Stimulated activated CD8-positive, alpha-beta memory T cell treated with anti-CD3 and anti-CD28 coated beads, Interleukin-2, amount 100 ng/mL, for 1 hour (primary cell): ENCODE measurements at places on chromosomes 6 and 20.

DNA sequence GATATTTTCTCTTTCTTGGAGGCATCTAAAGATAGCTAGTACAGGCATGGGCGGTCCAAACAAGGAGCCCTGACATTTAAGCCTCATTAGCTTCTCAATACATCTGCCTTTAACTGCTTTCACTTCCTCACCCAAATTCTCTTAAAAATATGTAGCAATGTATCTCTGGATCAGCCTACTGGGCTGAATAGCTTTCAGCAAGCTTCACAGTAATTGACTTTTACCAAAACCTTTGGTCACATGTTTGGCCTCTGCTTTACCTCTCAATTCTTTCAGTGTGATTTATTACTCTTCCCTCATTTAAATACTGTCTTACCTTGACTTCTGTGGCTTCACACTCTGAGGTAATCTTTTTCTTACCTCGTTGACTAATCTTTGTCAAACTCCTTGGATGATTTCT is 1618.1 kb downstream of the GRIK2 start:
- DNase-seq: no peak

DNA sequence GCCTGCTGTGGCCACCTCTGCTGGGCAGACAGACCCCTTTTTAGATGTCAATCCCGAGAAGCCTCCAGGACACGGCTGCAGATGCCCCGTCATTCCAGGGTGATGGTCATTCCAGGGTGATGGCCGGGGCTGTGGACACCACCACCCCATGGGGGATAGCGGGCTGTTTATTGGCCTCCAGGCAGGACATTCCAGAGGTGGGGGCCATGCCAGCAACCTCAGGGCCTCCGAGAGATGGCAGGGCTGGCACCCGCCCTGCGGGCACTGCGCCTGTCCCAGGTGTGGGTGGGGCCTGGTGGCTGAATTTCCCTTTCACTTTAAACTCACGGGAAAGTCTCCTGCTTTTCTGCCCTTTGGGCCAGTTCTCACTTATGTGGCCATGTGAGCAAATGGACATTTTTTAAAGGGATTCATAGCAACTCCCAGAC is 14.5 kb downstream of the COL9A3 start:
- DNase-seq: no peak

GRCh38 chr20:62984666-62985443 is 21.9 kb downstream of the BHLHE23 start:
- no peak for DNase-seq

DNA sequence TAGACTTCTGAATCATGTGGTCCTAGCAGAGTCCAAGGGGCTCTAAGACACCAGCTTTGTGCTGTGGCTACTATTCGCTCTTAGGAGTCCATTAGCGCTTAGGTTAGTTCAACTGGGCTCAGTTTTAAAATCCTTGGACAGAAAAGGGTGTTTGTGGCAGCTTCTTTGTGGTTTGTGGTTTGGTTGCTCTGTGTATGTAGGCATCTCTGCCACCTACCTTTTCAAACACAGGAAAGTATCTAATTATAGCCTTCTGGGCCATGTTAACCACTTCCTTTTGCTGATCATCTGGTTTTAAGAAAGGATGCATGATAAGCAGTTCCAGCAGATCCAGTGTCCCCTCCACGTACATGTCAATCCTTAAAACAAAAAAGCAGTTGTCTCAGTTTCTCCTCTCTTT is 10.8 kb downstream of the GSTA4 start:
- DNase-seq: no peak

DNA sequence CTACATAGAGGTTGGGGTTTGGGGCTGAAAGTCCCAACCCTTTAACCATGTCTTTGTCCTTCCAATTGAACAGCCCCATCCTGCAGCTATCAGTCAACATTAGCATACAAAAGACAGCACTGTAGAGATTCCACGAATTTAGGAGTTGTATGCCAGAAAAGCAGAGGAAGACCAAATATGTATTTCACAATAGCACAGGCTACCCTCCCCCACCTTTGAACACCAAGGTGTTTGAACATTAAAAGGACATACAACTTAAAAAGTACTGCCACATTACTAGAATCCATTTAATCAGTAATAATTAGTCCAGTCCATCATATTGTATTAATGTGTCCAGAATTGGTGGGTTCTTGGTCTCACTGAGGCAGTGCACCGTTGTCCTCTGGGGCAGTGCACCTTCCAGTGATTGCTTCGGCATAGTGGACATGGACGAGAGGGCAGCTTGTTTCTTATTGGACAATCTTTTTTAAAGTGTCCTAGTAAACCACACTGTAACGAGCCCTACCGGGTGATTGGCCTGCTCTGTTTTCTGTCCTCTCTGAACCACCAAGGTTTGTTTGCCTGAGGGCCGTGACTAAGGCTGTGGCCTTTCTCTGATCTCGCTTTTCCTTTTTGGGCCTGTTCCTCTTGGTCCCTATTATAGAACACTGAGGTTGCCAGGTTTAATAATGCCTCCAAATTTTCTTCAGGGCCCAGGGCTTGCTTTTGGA is 36.4 kb downstream of the GSTA4 start:
- DNase-seq: no peak

GRCh38 chr6:67757465-67758033 is 877.5 kb upstream of the ADGRB3 start:
- DNase-seq: no peak

DNA sequence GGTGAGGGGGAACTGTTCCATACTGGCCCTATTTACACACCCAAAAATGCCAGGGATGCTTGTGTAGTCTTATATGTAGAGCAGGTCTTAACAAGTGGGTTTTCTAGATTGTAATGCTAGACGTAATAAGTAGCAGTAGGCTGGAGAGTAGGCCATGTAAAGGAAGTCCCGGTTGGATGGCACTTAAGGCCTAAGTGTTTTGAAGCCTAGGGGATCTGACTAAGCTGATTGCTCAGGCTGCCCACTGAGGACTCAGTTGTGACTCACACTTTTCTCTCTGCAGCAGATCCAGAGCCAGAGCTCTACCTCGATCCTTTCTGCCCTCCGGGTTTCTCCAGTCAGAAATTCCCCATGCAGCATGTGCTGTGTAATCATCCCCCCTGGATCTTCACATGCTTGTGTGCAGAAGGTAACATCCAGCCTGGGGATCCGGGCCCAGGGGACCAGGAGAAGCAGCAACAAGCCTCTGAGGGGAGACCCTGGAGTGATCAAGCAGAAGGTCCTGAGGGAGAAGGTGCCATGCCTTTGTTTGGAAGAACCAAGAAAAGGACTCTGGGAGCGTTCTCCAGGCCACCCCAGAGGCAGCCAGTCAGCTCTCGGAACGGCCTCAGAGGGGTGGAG is 26.6 kb downstream of the ZNF133 start:
- DNase-seq: no peak

- no peak for DNase-seq
These were observed 15.0 kb upstream of the PKHD1 start for GRCh38 chr6:52102405-52102804.

DNA sequence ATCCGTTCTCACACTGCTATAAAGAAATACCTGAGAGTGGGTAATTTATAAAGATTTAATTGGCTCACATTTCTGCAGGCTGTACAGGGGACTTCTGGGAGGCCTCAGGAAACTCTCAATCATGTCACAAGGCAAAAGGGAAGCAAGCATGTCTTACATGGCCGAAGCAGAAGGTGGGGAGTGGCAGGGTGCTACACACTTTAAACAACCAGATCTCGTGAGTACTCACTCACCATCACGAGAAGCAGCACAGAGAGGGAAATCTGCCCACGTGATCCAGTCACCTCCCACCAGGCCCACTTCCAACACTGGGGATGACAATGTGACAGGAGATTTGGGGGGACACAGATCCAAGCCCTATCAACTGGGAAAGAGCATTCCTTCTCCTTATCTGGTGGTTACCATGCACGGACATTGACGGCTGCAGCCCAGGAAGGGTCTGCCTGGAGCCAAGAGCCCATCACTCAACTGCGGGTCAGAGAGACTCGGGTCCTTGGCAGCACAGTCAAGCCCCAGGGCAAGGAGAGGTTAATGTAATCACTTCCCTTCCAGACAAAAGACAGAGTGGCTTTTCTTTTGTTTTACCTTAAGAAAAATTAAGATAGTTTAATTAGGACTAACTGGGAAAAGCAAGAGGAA is 112.3 kb upstream of the CST7 start:
- DNase-seq: no peak

DNA sequence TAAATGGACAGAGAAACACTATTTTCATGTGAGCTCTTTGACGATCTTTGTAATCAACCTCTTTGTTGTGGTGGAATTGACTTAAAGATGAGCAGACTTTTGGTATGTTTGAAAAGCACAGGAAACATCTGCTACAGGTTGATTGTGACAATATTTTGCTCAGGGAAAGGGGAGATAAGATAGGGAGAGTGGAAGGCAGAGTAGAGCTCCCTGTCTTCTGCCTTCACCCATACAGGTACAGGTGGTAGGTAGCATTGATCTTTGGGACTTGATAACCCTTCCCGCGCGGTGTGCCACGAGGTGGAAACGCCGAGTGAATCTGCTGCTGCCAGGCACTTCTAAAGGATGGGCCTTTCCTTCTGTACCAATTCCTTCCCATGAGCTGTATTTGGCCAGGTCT is 183.6 kb downstream of the UTRN start:
- no peak for DNase-seq

DNA sequence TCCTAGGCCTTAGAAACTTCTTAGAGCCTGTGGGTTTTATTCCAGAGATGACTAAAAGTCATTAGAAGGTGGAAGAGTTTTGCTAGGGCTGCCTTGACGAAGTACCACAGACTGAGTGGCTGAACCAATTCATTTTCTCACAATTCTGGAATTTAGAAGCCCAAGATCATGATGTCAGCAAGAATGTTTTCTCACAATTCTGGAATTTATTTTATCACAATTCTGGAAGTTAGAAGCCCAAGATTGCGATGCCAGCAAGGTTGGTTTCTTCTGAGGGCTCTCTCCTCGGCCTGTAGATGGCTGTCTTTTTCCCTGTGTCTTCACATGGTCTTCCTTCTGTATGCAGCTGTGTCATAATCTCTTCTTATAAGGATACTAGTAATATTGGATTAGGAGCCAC is 672.9 kb upstream of the MARCKS start:
- DNase-seq: no peak

DNA sequence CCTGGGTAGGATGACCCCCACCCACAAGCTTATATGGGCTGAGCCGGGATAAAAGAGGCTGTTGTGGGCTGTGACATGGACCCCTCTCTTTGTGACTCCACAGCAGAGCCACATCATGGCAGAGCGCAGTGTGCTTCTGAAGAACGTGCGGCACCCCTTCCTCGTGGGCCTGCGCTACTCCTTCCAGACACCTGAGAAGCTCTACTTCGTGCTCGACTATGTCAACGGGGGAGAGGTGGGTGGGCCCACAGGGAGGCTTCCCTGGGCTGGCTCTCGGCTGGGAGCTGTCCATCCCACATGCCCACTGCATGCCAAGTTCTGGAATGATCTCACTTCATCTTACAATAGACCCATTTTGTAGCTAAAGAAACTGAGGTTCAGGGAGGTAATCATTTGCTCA is 10.5 kb downstream of the SGK2 start:
- no peak for DNase-seq

DNA sequence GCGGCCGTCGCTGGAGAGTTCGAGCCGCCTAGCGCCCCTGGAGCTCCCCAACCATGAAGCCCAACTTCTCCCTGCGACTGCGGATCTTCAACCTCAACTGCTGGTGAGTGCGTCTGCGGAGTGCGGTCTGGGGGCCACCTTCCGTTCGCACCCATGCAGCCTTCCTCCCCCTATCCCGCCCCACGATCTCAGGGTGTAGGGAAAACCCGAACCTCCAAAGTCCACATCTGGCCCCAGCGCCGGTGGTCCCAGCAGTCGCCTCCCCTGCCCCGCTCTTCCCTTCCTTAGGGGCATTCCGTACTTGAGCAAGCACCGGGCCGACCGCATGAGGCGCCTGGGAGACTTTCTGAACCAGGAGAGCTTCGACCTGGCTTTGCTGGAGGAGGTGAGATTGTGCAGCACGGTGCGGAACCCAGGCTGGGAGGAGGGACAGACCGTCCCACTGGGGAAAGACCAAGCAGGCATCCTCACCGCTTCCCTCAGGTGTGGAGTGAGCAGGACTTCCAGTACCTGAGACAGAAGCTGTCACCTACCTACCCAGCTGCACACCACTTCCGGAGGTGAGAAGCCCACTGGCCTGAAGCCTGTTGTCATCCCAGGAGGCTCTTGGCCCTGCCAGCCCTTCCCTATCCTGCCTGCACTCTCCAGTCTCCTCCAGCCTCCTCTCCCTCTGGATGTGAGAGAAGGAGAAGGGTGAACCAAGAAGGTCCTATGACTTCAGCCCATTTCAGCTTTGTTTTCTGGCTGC is 719 bp downstream of the SMPD2 start:
- DNase-seq: no peak

DNA sequence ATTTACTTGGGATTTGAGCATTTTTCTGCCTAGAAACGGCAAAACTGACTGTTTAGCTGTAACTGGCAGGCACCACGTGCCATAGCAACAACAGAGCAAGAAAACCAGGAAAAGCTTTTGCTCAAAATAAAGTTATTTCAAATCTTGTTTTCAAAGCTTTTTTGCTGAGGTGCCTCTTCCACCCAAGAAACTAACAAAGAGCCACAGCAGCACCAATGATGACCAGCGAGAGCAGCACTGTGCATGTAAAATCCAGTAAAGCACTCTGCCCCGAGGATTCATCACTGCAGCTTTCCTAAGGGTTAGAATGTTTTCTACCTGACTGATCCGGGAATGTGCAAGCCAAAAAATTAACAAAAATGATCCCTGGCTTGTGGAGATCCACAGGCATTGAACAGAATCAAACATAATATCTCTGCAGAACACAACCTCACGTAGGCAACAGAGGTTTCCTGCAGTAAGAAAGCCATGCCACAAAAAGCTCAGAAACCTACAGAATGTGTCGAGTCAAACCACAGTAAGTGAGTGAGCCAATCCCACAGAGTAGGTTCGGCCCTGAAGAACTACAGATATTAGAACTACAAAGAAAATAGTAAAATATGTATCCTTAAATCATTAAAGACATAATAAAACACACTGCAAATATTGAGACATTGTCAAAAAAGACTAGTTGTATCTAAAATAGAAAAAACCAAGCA is 7.4 kb upstream of the ULBP3 start:
- DNase-seq: no peak

GRCh38 chr6:36333931-36334725 is 2.6 kb downstream of the BNIP5 start:
- DNase-seq: no peak

DNA sequence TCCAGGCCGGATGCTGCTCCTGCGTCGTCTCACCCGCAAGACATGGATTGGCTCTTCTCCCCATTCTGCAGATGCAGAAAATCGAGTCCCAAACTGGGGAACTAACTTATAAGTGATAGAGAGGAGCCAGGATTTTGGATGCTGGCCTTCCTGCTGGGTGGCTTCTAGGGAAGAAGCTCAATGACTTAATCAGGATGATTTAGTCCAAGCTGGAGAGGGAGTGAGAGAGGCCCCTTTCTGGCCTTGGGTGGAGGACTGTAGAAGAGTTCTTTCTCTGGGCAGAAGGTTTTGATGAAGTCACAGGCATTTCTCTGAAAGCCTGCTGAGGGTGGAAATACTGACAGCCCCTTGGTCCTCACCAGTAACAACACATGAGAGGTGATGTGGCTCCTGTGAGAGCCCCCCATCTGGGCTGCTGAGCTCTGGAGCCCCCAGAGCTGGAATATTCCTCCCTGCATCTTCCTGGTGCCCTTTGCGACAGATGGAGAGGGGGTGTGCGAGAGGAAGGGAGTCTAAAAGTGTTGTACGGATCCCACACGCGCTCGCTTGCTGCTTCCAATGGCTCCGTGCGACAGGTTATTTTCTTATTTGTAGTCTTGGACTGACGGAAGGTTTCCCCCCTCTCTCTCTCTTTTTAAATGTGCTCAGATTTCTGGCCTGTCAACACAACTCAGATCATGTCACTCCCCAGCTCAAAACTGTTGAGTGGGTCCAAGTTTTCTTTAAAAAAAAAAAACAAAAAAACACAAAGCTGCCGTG is 3.5 kb downstream of the SIRPA start:
- DNase-seq: no peak

GRCh38 chr6:124567401-124567800 is 394.8 kb upstream of the RNF217 start:
- DNase-seq: no peak
